ENCODE measurements at places on chromosomes 4 and X.

DNA sequence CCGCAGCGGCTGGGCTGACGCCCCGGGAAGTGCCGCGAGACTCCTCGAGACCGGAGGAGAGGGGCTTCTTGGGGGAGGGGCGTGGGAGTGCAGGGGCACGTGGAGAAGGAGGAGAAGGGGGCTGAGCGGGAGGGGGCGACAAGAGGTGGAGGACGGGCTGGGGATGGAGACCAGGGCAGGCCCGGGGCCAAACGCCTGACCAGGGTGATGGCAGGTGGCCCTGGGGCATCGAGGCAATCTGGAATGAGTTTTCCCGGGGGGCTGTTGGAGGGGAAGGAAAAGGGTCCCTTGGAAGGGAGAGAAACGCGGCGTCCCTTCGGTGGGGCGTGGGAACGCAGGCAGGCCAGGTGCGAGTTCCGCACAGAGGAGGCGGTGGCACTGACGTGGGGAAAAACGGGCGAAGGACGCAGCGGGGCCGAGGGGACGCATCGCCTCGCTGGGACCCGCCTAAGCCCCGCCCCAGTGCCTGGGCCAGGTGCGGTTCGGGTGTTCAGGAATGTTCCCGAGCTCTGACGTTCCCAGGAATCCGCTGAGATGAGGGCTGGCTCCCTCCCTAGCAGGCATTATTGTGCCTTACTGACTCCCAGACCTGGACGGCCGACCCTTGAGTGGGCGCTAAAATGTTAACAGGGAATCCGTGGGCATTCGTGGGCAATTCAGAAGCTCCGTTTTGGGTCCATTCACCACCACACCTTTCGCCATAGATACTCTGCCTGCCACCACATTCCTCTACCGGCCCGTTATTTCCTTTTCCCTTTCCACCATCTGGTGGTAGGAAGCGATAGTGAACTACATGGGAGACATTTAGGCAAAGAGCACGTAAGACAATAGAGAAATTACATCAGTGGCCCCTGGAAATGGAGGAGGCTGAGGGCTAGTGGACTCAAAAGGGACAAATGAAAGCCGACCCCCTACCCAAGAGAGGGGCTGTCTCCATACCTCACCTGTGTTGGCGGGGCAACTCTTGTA, 795 bp upstream of the SH3KBP1 start:
- DNase-seq = peak; percentile 65

DNA sequence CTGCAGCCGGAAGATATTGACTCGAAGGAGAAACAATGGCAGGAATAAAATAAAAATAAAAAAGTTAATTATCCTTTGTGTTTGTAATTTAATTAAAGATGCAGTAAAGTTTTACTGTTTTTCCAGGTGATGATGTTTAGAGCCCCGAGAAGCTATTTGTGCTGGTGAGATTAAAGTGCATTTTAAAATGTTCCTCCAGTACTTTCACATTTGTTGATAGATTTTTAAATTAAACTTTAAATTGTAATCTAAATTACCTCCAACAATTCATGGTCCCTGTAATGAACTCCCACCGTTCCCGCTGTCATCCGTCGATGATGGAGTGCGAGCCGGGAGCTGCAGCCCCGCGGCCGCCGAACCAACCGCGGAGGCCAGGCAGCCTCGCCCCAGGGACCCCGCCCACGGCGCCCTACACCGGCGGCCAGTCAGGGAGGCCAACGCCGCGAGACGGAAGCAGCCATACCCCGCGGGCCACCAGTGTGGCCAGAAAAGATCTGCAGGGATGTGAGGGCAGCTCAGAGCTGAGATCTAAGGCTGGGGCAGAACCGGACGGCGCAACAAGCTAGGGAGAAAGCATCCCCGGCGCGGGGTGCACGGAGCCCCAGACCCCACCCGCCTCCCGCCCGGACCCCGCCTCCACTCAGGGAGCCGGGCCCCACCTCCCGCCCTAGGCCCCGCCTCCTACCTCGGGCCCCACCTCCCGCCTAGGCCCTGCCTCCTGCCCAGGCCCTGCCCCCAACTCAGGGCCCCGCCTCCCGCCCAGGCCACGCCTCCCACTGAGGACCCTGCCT, 104.0 kb downstream of the FAM53A start:
- DNase-seq = peak; percentile 95

DNA sequence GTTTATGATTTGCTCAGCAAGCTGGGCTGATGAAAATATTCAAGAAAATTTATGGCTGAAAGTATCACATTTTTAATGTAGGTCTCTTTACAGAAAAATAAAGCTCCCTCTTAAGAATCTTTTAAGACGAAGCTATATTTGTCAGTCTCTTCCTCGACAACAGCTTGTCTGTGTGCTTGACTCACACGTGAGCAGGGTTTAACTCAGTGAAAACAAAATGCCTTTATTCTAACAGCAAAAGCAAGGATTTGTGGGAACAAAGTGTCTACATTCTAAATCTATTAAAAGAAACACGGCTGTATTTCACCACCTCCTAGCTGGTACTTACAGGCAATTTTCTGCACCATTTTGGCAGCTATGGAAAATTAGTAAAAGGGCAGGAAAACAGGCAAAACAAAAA, 75.5 kb downstream of the NYX start:
- DNase-seq = no peak

DNA sequence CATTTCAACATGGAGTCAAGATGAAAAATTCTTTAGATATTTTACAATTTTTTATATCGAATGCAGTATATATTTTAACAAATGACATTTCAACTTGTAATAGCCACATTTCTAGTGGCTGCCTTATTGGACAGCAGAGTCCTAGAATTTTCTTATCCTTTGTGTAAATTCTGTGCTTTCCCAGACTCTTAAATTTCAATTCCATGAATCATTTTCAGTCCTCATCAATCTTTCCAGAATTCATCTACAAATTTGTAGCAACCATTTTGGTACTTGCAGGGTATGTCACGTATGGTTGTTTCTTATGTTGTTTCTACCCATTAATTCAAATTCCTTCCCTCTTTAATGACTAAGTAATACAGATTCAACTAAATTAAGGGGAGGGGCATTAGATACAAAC, 2.7 kb downstream of the PAICS start:
- DNase-seq = no peak

- no peak for DNase-seq
Measured at GRCh38 chr4:142267101-142267500, 579.0 kb downstream of the INPP4B start.

GRCh38 chr4:123585111-123585510, 188.5 kb downstream of the SPRY1 start:
- DNase-seq = no peak

- DNase-seq = no peak
Measured at GRCh38 chrX:136608295-136608933, 39.5 kb upstream of the CD40LG start.

- DNase-seq = no peak
Measured at GRCh38 chrX:69130439-69130838, 34.8 kb downstream of the PJA1 start.

DNA sequence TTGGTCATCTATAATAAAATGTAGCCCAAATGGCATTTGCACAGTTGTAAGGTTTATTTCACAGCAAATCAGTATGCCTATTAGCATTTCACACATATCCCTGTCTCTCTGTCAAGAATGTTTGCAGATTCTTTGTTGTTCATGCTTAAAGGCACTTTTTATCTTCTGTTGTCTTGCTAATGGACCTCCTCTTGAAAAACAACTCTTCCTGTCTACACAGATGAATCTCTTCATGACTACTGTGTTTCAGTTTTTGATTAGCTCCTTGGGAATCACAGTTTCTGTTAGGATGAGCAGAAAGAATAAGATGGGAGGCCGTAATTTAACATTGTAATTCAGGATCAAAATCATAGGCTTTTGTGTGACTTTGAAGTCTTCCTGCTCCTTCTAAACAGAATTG, 35.5 kb upstream of the SLC4A4 start:
- no peak for DNase-seq

DNA sequence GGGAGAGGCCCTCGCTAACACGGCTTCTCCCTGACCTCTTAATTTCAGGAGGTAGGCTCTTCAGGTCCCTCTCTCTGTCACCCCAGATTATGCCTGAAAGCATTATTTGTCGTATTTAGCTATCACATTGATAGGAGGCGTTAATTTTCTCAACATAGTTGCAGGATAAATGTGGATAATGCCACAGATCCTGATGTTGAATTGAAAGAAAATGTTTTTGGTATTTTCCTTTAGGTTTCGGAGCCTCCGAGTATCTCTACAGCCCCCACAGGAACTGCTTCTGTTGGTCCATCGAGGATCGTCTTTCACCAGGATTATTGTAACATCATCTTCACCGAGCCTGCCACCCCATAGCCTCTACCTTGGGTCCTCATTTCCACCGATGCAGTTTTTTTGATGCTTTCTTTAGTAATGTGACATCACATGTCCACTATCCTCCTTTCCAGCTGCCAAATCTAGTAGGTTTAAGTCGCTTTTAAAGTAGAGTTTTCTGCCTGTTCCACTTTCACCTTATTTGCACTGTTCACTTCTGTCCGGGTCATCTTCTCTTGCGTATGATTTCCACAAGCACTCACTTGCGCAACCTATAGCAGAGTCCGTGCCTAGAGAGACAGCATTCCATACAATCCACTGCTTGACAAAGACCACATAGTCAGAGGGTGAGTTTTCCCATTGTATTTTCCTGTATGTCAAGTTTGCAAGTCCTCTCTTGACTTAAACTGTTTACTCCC, 665 bp downstream of the TIGD2 start:
- no peak for DNase-seq

- no peak for DNase-seq
Measured at GRCh38 chr4:180617196-180617595, 1626.0 kb upstream of the TENM3 start.

DNA sequence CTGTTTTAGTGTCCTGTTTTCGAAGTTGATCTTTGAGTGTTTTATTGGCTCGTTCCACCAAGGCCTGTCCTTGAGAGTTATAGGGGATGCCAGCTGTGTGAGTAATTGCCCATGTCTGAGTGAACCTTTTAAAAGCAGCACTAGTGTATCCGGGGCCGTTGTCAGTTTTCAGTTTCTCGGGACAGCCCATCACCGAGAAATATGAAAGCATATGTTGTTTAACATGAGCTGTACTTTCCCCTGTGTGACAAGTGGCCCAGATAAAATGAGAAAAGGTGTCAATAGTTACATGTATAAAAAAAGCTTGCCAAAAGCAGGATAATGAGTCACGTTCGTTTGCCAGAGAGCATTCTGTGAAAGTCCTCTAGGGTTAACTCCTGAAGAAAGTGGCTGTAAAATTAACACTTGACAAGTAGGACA, 48.6 kb upstream of the RASSF6 start:
- no peak for DNase-seq

DNA sequence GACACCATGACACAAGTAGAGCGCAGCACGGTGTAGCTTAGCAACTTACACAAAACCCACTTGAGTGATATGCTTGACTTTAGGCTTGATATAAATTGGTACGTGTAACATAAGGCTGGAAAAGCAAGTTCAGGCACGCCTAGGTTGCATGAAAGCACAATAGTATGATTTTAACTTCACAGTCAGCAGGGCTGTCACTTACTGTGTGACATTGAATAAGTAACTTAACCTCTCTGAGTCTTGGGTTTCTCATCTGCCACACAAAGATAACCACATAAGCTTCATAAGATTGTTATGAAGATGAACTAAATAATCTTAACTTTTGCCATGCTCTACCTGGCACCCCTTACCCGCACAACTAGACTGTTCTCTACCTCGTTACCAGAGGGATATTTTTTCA, 9.5 kb downstream of the SRD5A3 start:
- no peak for DNase-seq

DNA sequence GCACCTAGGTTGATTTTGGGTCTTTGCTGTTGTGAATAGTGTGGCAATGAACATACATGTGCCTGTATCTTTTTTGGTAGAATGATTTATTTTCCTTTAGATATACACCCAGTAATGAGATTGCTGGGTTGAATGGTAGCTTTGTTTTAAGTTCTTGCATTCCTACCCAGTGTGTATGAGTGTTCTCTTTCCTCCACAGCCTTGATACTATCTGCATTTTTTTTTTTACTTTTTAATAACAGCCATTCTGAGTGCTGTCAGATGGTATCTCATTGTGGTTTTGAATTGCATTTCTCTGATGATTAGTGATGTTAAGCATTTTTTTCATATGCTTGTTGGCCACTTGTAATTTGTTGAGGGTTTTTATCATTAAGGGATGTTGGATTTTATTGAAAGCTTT, 351.8 kb upstream of the GNPDA2 start:
- no peak for DNase-seq

GRCh38 chrX:127124871-127125270, 305.3 kb downstream of the PRR32 start:
- DNase-seq = no peak

DNA sequence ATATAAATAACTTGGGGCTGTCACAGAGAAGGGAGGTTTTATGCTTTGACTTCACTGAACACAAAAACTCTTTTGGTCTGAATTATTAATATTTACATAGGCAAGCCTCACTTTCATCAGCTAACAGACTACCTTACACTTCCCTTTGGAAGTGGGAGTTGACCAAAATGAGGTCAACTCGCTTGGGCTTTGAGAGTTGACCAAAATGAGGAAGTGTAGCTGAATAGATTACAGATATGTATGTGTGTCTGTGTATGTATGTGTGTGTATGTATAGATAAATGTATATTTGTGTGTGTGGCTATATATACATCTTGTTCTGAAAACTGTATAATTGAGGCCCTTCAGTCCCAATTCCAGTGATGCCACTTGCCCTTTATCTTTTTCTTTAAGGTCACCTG, 113.3 kb upstream of the IL13RA1 start:
- DNase-seq = no peak

DNA sequence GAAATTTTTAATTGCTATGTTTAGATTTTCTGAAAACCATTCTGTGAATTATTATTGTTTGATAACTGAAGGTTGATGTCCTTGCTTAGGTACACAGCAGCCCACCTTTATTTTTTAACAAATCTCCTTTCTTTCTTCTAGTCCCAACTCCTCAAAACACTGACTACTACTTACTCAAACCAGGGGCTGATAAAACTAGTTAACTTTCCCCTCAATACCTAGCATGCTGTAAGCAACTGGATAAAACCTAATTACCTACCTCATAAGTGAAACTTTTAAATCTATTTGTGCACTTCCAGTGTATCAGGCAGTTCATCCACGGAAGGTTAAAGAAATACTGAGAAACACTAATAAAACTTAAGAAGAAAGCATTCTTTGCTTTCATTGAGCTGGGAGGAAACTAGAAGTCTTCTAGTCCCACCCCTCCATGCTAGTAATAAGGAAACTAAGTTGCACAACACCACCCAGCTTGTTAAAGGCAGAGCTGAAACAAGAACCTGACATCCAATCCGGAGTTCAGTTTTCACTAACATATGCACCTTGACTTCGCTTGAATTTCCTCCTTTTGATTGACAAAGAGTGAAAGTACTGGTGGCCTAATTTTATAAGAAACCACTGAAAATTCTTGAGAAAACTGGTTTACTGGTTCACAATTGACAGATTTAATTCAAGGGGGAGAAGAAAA, 180.2 kb upstream of the TET2 start:
- DNase-seq = no peak

DNA sequence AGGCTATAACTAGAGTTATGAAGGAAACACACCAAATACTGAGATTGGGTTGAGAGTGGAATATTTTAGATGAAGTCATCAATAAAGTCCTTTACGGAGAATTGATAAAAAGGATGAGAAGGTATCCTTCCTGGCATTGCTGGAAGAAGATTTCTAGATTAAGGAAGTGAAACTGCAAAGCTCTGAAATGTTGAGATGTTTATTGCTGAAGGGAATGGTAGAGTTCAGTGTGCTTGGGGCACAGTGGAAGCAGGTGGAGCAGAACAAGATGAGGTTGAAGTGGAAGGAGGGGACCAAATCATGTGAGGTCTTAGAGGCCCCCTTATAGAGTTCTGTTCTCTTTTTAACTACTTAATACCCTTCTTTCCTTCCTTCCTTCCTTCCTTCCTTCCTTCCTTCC, 848.5 kb downstream of the RAB28 start:
- DNase-seq = no peak

All from activated CD8-positive, alpha-beta memory T cell treated with anti-CD3 and anti-CD28 coated beads, Interleukin-2, amount 50 U/mL, for 48 hours (primary cell).